NCI-H774 (cell line): ENCODE measurements at places on chromosomes 3 and 15.
A peak's percentile ranks its signal among the peaks of the same experiment; 100 is the strongest.

DNA sequence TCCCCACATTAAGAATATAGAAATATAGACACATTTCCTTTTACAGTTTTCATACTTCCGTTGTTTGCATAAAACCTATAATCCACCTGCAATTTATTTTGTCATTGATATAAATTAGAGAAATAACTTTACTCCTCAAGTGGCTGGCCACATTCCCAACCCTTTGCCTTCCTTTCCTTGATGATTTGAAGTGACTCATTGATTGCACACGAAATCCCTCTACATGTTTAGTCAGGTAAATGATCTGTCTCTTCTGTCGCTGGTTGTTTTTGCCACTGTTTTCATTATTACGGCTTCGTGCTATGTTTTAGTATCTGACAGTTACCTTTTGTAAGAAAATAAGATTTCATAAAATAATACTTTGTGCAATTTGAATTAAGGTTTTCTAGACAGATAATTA lies 272.2 kb upstream of the NR2E3 start:
- DNase-seq, result no peak

DNA sequence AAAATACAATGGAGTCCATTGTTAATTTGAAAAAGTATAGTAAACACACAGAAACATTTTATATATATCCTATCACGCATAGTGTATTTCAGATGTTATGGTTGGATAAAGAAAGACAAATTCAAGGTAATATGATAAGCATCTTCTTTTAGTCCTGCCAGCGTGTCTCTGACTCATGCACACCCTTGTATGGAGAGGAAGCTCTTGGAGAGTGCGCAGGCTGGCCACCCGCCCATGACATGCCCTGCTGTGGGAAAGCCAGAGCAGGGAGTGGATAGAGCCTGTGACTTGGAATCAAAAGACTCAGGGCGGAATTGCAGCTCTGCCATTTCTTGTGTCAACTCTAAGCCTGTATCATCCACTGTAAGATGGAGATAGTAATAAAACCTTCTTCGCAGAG lies 23.0 kb upstream of the COPG1 start:
- DNase-seq, result no peak

GRCh38 chr3:124510290-124510689 lies 220.0 kb upstream of the UMPS start:
- DNase-seq, result no peak

DNA sequence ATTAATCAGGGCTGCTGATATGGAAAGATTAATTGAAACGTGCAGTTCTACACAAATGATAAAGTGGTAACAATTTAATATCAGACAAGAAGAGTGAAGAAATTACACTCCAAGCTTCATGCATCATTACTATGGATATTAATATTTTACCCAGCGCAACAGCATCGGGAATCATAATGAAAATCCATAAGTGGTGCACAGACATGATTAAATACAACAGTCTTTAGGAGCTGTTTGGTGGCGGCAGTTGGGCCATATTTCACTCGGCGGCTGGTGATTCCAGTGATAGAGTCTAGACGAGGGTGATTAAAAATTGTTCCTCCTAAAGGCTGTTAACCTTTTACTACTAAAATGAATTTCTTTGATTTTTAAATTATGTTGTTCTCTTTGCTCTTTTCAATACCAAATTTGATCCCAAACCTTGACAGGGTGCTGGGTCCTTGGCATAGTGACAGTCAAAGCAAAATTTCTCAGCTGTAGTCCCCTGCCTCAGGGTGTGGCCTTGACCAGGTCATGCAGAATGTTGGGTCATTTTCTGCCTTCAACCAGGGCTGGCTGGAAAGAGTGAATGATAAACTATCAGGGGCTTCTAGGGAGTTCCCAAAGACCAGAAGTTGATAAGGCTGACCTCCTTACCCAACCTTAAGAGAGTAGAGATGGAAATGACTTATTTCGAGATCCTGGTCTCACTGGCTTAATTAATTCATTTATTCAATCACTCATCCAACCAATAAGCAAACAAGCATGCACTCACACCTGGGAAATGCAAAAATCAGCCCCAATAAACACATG lies 392.0 kb downstream of the IL20RB start:
- DNase-seq, result no peak

- DNase-seq, result no peak
Observed at GRCh38 chr3:66233033-66233432, 12.2 kb downstream of the SLC25A26 start.

GRCh38 chr3:85632921-85633320 lies 674.1 kb downstream of the CADM2 start:
- DNase-seq, result no peak

GRCh38 chr3:73470860-73471259 lies 153.9 kb downstream of the PDZRN3 start:
- no peak for DNase-seq

DNA sequence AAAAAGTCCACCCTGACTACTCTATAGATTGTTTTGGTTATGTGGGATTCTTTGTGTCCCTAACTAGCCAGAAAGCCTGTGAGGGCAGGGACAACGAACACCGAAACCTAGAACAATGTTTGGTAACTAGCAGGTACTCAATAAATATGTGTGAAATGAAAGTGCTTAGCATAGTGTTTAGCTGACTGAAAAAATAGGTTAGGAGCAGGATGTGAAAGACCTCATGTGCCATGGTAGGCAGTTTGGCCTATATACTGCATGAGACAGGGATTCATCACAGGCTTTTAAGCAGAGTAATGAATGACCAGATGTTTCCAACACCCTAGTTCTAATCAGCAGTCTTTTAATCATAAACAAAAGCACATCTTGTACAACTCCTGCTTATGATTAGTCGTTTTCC lies 64.2 kb downstream of the MYO5A start:
- no peak for DNase-seq

- no peak for DNase-seq
Observed at GRCh38 chr3:132445817-132446216, 28.5 kb downstream of the DNAJC13 start.

- DNase-seq, result no peak
Observed at GRCh38 chr15:55736756-55737155, 6.2 kb downstream of the PRTG start.

DNA sequence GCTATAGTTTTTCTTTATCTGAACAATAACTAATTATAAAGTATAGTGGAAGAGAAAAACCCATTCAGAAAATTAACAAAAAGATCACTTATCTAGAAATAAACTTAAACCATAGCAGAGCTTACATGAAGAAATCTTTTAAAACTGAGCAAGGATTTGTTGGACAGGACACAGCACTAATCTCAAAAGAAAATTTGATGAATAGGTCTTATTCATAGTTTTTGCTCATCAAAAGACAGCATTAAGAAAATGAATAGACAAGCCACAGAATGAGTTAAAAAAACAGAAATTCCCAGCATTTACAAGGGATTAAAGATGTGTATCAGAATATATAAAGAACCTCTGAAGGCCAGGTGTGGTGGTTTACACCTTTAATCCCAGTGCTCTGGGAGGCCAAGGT lies 29.5 kb downstream of the PIK3CA start:
- no peak for DNase-seq

- no peak for DNase-seq
Observed at GRCh38 chr3:8261018-8261417, 240.6 kb upstream of the LMCD1 start.

DNA sequence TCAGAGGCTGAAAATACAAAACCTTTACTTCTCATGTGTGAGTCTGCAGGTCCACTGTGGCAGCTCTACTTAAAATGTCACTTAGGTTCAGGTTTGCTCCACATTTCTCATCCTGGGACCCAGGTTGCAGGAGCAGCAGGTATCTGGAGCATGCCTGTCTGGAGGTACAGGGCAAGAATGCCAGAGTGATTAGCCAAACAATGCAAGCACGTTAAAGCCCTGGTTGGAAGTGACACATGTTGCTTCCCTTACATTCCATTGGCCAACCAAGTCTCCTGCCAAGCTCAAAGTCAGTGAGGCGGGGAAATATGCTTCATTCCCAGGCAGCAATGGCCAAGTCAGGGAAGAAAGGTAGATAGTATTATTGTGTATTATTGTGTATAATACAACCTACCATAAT lies 76.8 kb upstream of the ARL6 start:
- no peak for DNase-seq

- no peak for DNase-seq
Observed at GRCh38 chr3:79729096-79729495, 38.7 kb downstream of the ROBO1 start.

DNA sequence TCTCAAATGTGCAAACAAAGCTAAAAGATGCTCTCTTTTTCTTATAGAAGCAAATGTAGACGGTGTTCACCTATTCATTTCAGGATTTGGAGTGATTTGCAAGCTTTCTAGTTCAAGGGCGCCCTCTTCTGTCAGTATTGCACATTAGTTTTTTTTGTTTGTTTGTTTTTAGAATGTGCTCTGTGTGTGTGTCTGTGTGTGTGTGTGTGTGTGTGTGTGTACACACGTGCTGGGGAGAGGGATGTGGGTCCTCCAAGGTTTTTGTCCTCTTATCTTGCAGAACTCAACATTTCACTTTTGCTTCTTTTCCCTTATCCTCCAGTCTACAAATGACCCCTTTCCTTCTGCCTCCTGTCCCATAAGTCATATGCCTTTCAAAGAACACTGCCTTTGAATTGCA lies 23.5 kb downstream of the DNAH1 start:
- peak; percentile 37 for DNase-seq

GRCh38 chr3:65419233-65419632 lies 619.5 kb downstream of the MAGI1 start:
- DNase-seq, result no peak

DNA sequence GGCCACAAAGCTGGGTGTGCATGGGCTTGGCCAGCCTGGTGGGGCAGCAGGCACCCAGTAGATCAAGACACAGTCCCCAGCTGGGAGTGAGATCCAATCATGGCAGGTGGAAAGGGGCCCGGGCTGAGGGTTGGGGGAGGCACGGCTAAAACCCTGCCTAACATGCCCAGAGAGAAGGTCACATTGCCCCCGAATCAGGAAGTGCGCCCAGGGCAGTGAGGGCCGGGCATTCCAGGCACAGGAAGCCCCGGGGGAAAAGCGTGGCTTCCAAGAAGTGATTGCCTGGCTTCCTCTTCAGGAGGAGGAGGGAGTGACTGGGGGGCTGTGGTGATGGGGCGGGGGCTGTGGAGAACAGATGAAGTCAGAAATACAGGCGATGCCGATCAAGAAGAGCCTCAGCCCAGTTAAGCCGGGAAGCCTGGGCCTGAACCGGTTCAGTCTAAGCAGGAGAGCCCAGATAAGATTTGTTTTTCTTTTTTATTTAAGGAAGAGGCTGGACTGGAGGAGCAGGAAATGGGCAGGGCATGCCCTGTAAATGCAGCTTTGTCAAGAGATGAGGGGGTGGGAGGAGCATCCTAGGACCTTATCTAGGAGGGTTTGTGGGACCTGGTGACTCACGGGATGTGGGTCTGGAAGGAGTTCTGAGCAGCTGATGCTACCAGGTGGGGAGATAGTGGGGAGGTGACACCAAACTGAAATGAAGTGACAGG lies 83.9 kb downstream of the CHSY1 start:
- no peak for DNase-seq

- no peak for DNase-seq
Observed at GRCh38 chr3:29281344-29282241, 722 bp downstream of the RBMS3 start.

- no peak for DNase-seq
Observed at GRCh38 chr3:24344784-24345439, 149.7 kb downstream of the THRB start.

- DNase-seq, result peak; percentile 55
Observed at GRCh38 chr15:60673918-60674558, 195.1 kb upstream of the ICE2 start.

DNA sequence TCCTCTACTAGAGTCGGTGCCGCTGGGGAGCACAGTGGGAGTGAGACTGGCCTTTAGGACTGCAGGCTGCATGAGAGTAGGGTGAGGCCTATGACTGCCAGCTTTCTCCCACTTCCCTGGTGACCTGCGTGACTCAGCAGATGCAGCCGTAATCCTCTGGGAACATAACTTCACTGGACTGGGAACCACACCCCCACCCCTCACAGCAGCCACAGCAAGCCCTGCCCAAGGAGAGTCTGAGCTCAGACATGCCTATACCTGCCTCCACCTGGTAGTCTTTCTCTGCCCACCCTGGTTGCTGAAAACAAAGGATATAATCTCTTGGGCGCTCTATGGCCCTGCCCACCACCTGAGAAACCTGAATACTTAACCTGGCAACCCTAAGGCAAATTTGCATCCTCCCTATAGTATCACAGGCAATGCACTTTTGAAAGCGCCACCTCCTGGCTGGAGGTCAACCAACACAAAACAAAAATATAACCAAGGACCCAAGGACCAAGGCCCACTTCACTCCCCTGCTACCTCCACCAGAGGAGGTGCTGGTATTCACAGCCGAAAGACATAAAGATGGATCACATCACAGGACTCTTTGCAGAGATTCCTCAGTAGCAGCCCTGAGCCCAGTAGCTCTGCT lies 308.9 kb downstream of the CTNNB1 start:
- DNase-seq, result no peak

GRCh38 chr3:48294611-48295263 lies 38.7 kb downstream of the SPINK8 start:
- no peak for DNase-seq

DNA sequence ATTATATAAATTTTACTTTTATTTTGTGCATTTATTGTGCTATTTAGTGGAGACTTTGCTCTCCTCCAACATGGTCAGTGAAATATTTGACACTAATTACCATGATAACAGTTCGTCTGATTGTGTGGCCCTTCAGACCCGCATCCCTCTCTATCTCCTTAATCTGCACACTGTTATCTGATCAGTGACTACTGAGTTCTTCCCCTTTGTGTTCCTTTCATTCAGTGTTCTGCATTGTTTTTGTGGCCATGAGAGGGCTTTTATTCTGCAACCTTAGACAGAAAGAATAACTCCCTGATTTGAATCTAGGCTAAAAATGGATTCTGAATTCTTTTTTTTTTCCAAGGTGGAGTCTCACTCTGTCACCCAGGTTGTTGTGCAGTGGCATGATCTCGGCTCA lies 11.9 kb upstream of the FMN1 start:
- DNase-seq, result no peak

DNA sequence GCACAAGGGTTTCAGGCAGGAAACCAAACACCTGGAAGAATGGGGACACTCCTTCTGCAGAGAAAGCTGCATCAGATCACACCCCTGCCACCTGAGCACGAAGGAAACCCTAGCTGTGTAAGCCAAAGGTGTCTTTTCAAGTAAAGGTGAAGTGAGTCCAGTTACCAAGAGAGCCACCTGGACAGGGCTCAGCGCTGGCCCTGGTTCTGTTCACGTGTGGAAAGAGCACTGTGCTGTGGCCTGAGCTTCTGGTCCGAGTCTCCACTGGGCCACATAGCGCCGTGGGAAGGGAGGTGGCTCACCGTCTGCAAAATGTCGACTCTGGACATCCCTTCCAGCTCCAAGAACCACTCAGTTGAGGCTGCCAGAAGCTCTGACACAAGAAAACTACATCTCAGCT lies 151.1 kb downstream of the ADAMTS17 start:
- no peak for DNase-seq
